ENCODE measurements at places on chromosomes 12 and 14. TPM values are rescaled to one million over a fixed set of nuclear protein-coding genes. Genes with fewer than 3 reads are reported as not detected.

DNA sequence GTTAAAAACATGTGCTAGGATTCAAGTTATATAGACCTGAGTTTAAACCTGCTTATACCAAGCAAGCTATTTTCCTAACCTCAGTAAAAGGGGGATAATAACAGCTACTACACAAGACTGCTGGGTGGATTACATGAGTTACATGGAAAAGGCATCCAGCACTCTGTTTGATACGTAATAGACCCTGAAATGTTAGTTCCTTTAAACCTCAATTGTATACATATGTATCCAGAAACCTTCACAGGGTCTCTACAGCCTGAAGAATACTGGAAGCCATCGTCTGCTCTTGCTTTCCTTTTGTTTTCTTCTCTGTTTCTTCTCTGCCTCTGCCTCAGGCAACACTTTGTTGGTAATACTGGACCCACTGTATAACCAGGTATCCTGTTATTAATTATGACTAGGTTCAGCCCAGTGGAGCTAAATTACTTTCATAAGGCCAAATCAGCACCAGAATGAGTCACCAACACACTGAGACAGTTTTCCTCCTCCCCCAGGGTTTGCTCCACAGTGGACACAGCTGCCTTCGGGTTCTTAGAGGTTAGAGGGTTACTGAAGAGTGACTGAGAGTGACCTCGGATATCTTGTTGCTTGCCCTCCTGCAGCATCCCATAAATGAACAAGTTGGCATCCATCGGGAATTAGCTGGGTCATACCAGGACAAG, 127.1 kb downstream of the CAPZA3 start:
- DNase-seq: peak; percentile 81

- DNase-seq: no peak
Observed at GRCh38 chr12:128792398-128792797, 31.4 kb downstream of the SLC15A4 start.

DNA sequence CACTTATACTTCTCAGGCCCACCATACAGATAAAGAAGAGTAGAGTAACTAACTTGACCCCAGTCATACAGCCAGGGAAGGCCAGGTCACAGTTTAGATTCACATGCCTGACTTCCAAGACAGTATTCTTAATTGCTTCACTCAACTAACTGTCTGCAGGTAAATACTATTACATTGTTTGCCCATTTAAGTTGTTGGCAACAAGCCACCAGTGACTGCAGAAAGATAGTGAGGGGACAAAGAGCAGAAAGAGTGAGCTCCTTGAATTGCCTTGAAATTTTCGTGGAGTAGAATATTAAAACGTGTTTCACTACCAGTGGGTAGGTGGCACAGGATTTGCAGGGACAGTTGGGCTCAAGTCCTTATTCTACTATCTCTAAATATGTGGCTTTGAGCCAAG, 146.3 kb upstream of the RMST start:
- no peak for DNase-seq

- DNase-seq: no peak
Observed at GRCh38 chr12:48796976-48797375, 8.1 kb upstream of the ADCY6 start.

DNA sequence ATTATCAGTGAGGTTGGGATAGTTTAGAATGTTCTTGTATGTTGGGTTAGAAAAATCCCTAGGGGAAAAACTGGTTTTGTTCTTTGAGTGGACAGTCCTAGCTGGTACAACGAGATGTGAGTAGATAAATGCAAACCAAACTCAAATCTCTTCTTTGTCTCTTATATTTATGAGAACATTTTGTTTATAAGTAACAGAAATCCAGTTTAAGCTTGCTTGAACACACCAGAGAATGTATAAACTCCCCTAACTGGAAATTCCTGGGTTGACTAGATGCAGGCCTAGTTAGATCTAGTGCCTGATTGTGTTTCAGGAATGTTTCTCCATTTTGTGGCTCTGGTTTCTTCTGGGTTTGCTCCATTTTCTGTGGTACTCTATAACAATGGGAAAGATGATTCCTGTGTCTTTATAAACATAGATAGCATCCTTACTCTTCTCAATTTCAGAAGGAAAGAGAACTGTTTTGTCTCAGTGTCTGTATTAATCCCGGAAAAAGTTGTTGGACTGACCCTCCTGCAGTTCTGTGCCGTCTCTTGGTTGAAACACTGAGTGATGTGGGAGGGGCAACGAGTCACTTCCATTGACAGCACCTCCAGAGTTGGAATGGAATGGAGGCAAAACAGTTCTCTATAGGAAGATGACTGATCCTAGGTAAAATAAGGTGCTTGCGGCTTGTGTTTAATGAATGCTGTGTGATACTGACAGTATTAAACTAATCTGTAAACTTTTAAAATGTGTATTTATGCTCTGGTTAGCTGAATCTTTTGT, 244.8 kb downstream of the TMTC2 start:
- peak; percentile 68 for DNase-seq

TAS2R9 gene
- total RNA-seq: 0.35 TPM

LRTM2 gene
- total RNA-seq: not detected

ZFYVE21 gene
- 97.9 TPM for total RNA-seq

ASCL1 gene
- total RNA-seq: not detected
